ENCODE measurements at places on chromosomes 3 and 15. TPM values are rescaled to one million over a fixed set of nuclear protein-coding genes. Genes with fewer than 3 reads are reported as not detected.
A peak's percentile ranks its signal among the peaks of the same experiment; 100 is the strongest.

RASA2 gene
- polyA plus RNA-seq: 19.0 TPM

PLS1 gene
- polyA plus RNA-seq: 15.6 TPM

DNA sequence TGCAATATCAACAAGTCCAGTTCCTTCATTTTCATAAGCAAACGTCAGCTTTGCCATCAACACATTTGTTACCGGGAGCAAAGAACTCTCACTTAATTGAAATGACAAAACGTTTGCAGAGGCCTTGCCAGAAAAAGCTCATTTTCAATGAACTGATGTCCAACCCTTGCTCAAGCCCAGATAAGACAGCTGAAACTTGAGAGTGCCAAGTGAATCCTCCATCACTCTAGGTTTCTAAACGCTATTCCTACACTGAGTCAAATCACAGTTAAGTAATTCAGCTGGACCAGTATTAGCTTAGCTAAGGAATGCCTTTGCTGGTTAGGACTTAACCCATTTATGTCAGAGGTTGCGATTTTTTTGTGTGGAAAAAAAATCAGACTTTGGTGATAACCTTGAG, 11.5 kb downstream of the CHSY1 start:
- peak; percentile 51 for DNase-seq

- peak; percentile 79 for DNase-seq
These were observed 443.5 kb downstream of the OTOL1 start for GRCh38 chr3:161939918-161940620.

DNA sequence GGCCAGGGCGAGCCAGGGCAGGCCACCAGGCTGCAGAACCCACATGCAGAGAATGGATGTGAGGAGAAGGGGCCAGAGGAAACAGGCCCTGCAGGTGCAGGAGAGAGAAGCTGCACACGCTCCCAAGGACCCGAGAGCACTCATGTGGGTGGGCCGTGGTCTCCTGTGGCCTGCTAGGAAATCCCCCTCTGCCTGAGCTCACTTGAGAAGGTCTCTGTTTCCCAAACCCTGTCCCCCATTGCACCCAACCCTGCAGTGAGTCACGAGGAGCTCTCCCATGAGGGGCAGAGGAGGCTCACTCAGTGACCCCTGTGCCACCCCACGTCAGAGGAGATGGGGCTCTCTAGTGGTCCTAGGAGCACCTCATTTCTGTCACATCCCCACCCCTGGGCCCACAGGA, 111.1 kb downstream of the KLF13 start:
- no peak for DNase-seq

- no peak for DNase-seq
These were observed 607.1 kb upstream of the BCHE start for GRCh38 chr3:166444336-166444735.

DNA sequence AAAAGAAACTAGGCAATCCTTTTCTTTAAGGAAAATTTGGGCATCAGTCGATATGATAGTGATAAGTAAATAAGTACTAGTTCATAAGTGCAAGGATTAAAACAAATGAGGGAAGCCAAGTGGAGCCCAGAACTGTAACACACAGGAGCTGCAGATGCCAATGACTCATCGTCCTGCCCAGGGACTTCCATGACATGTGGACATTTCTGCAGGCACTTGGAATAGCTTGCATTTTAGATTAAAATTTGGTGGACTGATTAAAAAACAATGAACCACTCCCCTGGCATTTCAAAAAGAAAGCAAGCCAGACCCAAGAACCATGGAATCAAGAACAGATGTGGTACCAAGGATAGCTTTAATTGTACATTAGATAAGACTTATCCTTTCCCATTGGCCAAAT, 2.9 kb downstream of the SAMD7 start:
- DNase-seq: no peak

GRCh38 chr15:78179286-78179840, 30.2 kb downstream of the IDH3A start:
- DNase-seq: no peak

All from muscle of arm (tissue), 14 donors.